ENCODE measurements at places on chromosomes 1 and 21.

DNA sequence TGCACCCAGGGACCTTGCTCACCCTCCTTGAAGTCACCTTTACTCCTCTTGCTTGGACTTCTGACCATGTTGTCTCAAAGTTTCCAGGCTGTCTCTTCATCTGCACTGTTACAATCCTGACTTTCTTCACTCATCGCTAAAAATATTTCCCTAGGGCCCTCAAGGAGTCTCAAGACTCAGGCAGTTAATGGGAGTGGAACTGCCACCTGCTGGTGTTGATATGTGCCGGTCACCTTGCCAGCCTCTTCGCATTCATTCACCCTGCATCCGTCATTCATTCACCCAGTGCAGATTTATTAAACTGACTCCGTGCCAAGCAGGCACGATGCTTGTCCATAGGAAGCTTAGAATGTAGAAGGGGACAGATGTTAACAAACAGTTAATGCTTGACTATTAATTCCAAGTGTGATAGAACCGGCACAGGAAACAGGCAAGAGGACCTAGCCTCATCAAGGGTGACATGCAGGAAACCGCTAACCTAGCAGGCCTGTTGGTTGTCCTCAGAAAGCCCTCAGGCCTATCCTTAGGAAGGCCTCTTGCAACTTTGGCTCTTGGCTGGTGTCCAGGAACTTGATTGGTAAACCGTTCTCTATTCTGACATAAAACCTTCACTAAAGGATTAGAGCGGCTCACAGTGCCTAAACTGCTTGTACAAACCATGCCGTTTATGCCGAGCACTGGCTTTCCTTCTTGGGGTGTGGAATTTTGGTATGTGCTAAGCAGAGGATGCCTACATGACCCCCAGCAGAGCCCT is 342.2 kb downstream of the CAMTA1 start:
- no peak for DNase-seq

DNA sequence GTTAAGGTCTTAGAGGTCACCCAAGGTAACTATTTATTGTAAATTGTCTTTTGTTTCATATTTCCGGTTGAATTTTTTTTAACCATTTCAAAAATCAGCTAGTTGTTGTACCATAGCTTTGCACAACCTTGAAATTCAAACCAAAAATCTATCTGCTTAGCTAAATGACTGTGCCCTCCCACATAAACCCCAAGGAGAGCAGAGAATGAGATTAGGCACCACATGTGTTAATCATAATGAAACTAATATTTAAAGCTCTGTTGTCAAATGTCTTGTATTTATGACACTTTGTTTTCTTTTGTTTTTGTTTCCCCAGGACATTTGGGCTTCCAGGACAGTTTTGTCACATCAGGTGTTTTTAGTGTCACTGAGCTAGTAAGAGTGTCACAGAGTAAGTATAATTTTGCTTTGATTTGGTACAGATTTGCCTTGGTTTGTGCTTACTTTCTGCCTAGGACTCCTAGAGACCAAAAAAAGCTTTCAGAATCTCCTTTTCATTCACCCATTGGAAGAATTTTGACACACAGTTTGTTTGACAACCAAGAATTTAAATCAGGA is 249.9 kb downstream of the NFIA start:
- DNase-seq, result no peak

- no peak for DNase-seq
Measured at GRCh38 chr1:71417421-71417820, 336.6 kb upstream of the ZRANB2 start.

DNA sequence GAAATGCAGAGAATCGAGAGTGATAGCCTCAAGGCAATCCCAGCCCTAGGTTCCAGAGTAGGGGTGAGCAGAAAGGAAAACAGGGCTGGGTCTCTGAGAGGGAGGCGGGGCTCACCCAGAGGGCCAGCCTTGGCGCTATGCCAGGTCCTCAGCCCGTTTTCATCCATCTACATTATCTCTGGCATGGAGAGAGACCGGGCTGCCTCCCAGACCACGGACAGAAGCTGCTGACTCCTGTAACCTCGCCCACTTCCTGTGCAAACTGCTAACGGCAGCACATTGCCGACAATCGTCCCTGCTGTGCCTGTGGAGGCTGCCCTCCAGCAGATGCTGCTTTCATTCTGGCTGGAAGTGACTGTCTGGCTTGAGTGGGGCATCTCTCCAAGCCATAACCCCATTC is 569.1 kb downstream of the NPHP4 start:
- DNase-seq, result no peak

- no peak for DNase-seq
Measured at GRCh38 chr1:178241057-178241456, 147.2 kb downstream of the RASAL2 start.

GRCh38 chr1:9758559-9759121 is 65.1 kb downstream of the CLSTN1 start:
- DNase-seq, result no peak

- DNase-seq, result no peak
Measured at GRCh38 chr1:199109160-199109559, 470.3 kb downstream of the PTPRC start.

DNA sequence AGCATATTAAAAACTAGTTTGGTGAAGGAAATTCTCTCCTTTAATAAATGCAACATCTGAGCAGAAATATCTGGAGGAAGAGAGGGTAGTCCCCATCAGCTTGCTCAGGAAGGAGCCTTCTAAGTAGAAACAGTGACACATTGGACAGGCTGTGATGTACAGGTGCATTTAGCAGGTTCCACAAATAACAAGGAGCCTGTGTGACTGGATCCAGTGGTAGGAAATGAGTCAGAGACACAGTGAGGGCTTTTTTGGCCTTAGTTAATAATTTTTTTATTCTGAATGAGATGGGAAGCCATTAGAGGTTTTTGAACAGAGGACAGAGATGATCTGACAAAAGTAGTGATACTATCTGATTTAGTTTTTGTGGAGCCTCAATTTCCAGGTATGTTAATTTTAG is 738.9 kb upstream of the PTBP2 start:
- DNase-seq, result no peak

- no peak for DNase-seq
Measured at GRCh38 chr1:215114154-215114933, 31.8 kb downstream of the KCNK2 start.

- no peak for DNase-seq
Measured at GRCh38 chr1:18632783-18633421, 2.3 kb downstream of the PAX7 start.

- DNase-seq, result no peak
Measured at GRCh38 chr1:12505231-12505630, 112.8 kb downstream of the DHRS3 start.

- no peak for DNase-seq
Measured at GRCh38 chr1:84020151-84020550, 21.2 kb upstream of the TTLL7 start.

GRCh38 chr1:186179231-186179630 is 195.8 kb downstream of the TPR start:
- DNase-seq, result no peak

GRCh38 chr1:188188317-188188716 is 1359.6 kb downstream of the PLA2G4A start:
- DNase-seq, result no peak

DNA sequence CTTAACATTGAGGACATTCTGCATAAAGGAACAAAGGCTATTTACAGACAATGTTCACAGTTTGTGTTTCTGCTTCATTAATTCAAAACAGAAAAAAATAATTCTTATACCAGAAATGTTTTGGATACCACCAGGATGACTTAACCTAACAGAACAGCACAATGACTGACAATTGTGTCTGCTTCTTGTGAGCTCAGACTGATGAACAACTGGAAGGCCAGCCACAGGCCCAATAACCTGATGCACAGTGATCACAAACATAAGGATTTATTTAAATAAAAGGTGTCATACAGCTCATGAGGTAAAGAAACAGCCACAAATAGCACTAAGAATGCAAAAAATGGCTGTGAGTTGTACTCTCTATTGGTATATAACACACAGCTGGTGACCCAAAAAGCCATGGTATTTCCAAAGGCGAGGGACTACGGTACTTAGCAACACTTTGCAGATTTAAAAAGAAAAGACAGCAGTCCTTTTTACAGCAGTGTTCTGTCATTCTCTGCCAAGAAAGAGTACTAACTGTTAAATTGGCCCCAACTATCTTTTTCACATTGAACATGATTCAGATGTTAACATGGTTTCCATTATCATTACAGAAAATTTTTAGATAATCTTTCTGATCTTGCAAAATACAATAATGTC is 32.1 kb upstream of the DDAH1 start:
- no peak for DNase-seq

- no peak for DNase-seq
Measured at GRCh38 chr1:81179242-81179641, 621.5 kb upstream of the ADGRL2 start.

DNA sequence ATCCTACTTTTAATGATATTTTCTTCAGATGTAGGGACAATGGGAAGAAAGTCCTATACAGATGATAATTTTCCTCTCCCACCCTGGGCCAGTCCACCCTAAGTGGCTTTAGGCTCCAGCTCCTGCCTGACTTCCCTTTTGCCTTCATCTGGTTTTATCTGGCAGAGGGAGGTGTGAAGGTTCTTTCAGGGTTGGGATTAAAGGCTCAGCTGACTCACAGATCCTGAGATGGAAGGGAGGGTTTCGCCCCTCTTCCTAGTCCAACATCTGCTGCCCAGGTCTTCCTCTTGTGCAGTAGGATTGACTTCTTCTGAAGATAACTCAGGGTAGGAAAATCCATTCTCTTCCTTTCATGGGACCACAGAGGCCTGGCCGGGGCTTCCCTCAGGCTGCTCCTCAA is 362.4 kb upstream of the KAZN start:
- DNase-seq, result no peak

GRCh38 chr1:200362421-200362820 is 47.4 kb downstream of the ZNF281 start:
- no peak for DNase-seq

GRCh38 chr1:23020706-23021405 is 1.6 kb downstream of the KDM1A start:
- DNase-seq, result no peak

DNA sequence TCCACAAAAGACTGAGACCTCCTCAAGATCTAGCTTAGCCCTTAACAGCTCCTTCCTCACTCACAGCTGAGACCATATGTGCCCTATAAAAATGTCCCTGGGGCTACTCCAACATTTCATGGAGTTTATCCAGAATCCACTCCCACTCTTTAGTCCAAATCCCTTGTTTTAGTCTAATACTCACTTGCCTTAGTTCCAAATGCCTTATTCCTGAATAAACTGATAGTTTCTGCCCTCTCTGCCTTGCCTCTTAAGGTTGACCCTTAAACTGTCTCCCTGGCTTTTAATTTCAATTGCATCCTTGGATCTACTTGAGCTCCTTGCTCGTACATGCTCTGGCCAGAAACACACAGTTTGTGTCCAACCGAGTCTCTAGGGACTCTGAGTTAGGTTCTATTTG is 47.3 kb upstream of the LYPLAL1 start:
- DNase-seq, result no peak

DNA sequence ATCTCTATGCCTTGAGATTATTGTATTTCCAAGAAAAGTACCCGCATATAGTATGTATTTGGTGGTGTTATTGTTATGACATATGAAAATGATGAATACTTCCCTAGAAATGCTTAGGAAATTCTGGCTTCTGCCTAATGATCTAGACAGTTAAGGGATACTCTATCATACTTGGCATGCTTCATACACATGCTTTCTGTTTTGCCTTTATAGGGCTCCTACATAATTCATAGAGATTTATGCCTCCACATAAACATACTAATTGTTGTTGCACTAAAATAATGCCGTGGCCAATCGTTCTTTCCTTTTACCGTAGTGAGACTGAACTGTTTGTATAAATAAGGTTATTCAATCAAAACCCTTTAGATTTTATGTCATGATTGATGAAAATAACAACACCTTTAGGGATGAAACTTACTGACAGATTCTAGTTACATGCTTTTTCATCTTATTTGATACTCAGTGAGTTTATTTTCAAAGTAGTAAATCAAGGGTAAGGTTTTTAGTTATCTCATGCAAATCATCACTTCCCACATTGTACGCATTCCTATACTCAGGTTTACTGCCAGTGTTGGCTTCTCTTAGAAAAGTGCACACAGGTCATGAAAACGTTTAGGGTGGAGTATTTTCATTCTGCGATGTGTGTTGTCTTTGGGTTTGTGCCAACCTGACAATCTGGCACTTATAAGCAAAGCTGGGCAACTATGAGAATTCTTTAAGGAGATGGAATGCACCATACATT is 40.5 kb upstream of the SCYL3 start:
- DNase-seq, result no peak

DNA sequence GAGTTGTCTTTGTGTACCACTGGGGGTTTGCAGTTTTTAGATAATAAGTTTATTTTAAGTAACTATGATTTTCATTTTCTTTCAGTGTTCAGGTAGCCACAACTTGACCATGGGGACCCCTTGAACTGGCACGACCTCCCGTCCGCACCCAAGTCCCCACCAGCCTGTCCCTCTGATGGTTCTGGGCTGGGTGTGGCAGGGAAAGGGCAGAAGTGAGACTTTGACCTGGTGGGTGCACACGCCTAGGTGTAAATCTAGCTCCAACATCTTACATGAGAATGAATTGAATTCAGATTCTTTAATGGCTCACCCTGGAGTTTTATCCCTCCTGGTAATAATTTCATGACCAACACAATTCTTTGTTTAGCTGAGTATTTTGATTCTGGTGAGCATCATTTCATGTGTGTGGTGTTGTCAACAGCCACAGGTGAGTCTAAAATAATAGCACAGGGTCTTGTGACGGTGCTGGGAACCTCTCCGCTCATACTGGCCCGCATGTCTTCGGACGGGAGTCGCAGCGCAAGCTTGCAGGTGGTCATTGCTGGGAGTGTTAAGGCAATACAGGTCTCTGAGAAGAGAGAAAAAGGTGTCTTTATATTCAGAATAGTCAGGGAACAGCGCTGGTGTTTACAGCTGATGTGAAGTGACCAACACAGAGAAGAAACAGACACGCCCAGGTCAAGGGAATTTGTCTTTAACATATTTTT is 50.8 kb upstream of the POFUT2 start:
- DNase-seq, result no peak

DNA sequence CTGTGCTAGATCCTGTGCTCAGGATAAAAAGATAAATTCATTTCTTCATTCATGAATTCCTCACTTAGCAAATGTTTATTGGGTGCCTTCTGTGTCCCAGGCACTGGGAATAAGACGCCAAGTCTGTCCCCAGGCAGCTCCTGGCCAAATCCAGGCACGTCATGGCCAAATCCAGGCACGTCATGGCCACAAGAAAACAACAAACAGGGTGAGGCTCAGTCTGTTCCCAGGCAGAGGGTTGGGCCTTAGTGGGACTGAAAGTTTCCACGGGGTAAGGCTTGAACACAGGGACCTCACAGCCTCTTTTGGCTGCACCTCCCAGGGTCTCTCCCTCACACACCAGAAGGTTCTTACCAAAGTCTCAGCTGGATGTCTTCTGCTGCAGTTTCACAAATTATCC is 95.7 kb downstream of the PAX7 start:
- no peak for DNase-seq

Measured in stimulated activated CD8-positive, alpha-beta memory T cell treated with anti-CD3 and anti-CD28 coated beads, Interleukin-4, amount 100 ng/mL, for 1 hour (primary cell).